ENCODE measurements at places on chromosomes 1 and 21. TPM values are rescaled to one million over a fixed set of nuclear protein-coding genes. Genes with fewer than 3 reads are reported as not detected.

Gene CFAP45
- total RNA-seq: 1.9 TPM

Gene ITSN1
- total RNA-seq: 42.9 TPM

Gene IRF6
- total RNA-seq: 36.4 TPM

Gene RABGGTB
- 158 TPM for total RNA-seq

Gene OPN3
- 29.0 TPM for total RNA-seq

Gene NTMT2
- total RNA-seq: not detected

Gene ATF3
- total RNA-seq: 4.9 TPM

Gene TNNT2
- total RNA-seq: not detected

Gene THEM5
- total RNA-seq: not detected

Gene WNT9A
- total RNA-seq: 1.3 TPM

Gene CD160
- not detected for total RNA-seq

Gene KCNN3
- total RNA-seq: 0.65 TPM

Gene SLAMF6
- not detected for total RNA-seq

Gene SH3BGR
- not detected for total RNA-seq

Gene MASP2
- not detected for total RNA-seq

Gene CD58
- total RNA-seq: 27.7 TPM

Gene RIMKLA
- total RNA-seq: under 0.01 TPM

Gene LCE2C
- not detected for total RNA-seq

Gene HES2
- 59.4 TPM for total RNA-seq

Gene KCNK2
- not detected for total RNA-seq

Gene SLC26A9
- not detected for total RNA-seq

Gene SH2D2A
- 0.97 TPM for total RNA-seq

Gene F5
- total RNA-seq: not detected

Gene SYCP1
- total RNA-seq: not detected

Gene TMOD4
- not detected for total RNA-seq

Gene CD5L
- not detected for total RNA-seq

Gene FALEC
- not detected for total RNA-seq

Gene CD101
- 0.15 TPM for total RNA-seq

Gene TXNIP
- total RNA-seq: 19.5 TPM

Measured in epithelial cell of umbilical artery (primary cell).